Epithelial cell of proximal tubule (primary cell): ENCODE measurements at places on chromosomes 3 and 15. TPM values are rescaled to one million over a fixed set of nuclear protein-coding genes. Genes with fewer than 3 reads are reported as not detected.

GRCh38 chr15:60026555-60026954 is 22.4 kb downstream of the FOXB1 start:
- no peak for DNase-seq

GRCh38 chr15:76192715-76193114 is 118.6 kb downstream of the ETFA start:
- DNase-seq, result no peak

- DNase-seq, result no peak
These were observed 175.4 kb upstream of the LPP start for GRCh38 chr3:187978433-187979011.

DNA sequence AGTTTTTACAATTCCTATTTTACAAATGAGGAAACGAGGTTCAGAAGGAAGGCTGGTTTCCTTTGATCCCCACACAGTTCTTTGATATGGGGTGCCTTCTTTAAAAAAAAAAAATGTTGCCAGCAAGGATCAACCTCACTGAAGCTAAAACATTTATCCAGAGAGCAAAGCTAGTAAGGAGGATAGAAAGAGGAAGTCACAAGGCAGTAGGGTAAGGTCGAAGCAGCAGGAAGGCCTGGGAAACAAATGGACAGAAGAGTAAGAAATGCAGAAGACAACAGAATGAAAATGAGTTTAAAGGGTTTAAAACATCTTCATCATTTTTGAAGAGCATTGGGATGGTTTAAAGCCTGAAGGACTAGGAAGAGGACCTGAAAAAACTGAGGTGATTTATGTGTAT is 30.6 kb upstream of the CP start:
- no peak for DNase-seq

DNA sequence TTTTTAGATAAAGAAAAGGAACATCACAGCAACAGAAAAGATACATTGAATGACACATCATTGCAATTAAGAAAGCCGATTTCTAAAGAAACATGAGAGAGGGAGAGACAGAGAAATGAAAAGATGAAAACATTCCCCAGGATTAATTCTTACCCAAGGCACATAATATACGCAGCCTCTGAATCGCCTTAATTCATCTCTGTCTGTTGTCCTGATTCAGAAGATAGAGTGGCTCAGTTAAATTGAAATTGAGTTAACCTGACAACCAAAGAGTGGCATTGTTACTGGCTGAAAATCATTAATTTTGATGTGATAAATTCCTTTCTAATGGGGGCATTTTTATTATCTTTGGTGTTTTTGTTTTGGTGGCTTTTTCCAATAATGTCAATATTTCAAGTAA is 701.9 kb downstream of the EDEM1 start:
- DNase-seq, result no peak

- no peak for DNase-seq
These were observed 35.1 kb downstream of the CYFIP1 start for GRCh38 chr15:22945071-22945470.

- DNase-seq, result no peak
These were observed 50.5 kb upstream of the LRRFIP2 start for GRCh38 chr3:37224879-37225278.

DNA sequence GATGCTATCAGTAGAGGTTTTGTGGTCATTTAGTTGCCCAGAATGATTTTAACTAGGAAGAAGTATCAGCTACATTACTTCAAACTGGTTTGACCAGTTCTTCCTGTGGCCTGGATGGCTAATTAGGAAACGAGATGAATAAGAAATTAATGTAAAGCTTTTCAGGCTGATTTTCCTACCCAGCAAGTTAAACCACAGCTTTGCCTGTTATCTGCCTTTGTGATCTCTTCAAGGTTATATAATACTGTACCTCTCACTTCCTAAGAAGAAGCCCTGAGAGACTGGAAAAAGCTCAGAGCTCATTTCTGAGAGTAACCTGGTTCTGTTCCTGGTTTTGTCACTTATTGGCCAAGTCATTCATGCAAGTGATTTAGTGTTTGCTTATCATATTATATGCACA is 782.2 kb upstream of the GOLIM4 start:
- no peak for DNase-seq

The RTP4 gene
- total RNA-seq, result 0.29 and 0.40 TPM in 2 replicates

The TRA2B gene
- 140 and 239 TPM in 2 replicates for total RNA-seq

The SI gene
- total RNA-seq, result not detected in 2 replicates
